ENCODE measurements at places on chromosomes 6 and 20. TPM values are rescaled to one million over a fixed set of nuclear protein-coding genes. Genes with fewer than 3 reads are reported as not detected.

GRCh38 chr6:20483887-20484497 lies 50.3 kb upstream of the CDKAL1 start:
- DNase-seq: no peak

DNA sequence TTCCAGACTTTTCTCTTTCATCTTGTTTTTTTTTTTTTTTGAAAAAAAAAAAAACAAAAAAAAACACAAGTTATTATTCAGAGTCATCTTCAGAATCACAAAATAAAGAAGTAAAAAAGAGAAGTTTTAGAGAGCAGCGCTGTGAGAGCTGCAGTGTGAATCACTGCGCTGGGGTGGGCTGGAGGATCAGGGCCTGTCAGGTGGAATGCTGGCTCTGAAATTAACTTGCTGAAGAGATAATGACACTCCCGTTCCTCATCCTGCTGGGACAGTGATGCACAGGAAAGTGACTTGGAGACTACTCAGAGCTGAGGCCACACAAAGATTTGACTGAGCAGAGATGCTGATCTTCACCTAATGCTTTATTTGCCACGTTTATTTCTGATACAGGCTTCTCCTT lies 42.7 kb upstream of the CLDN20 start:
- no peak for DNase-seq

DNA sequence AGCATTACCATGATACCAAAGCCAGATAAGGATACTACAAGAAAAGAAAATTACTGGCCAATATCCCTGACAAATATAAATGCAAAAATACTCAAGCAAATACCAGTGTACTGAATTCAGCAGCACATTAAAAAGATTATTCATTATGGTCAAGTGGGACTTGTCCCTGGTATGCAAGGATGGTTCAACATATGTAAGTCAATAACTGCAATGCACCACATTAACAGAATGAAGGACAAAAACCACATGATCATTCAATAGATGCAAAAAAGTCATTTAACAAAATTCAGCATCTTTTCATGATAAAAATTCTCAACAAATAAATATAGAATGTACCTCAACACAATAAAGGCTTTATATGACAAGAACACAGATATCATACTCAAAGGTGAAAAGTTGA lies 9.1 kb upstream of the DEFB125 start:
- no peak for DNase-seq

GRCh38 chr6:76861403-76861802 lies 601.9 kb downstream of the HTR1B start:
- peak; percentile 16 for DNase-seq

DNA sequence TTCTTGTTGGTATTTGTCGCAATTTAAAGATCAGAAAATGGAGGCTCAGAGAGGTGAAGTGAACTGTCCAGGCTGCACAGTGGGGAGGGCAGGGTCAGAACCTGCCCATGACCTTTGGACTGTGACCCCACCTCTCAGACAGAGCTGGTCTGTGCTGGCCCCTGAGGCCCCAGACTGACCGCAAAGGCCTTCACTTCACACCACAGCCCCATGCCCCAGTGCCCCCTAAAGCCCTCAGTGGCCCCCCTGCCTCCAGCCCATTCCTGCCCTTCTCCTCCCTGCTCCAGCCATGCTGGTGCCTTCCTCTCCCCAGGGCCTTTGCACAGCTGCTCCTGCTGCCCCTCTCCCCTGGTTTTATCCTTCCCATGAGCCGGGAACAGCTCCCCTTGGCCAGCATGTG lies 9.4 kb upstream of the RBBP8NL start:
- DNase-seq: no peak

Gene RIPPLY2
- not detected for total RNA-seq

Gene SLC18B1
- 19.4 TPM for total RNA-seq

GRCh38 chr6:104537180-104537579 lies 322.5 kb downstream of the HACE1 start:
- DNase-seq: peak; percentile 91

- peak; percentile 1 for DNase-seq
Measured at GRCh38 chr6:69735027-69735426, 61.8 kb downstream of the LMBRD1 start.

Gene PAX1
- total RNA-seq: not detected

DNA sequence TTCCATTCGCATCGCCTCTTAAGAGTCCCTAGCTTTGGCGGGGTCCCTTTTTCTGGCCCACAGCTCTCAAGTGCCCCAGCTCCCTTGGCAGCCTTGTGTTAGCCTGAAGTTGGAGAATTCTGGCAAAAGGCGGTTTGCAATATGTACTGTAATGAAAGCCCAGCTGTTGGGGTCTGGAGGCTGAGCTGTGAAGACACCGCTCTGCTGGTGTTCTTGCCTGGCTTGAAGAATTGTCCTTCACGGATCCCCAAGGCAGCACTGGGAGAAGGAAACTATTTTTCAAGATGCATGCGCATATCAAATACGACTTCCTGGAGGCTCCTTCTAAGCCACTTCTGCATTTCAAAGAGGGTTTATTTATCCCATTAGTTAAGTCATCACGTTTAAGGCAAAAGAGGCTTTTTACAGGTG lies 21.4 kb upstream of the CITED2 start:
- no peak for DNase-seq

Gene SLC17A1
- total RNA-seq: not detected

Gene TCP11
- not detected for total RNA-seq

- DNase-seq: no peak
Measured at GRCh38 chr6:1702580-1703051, 92.9 kb downstream of the FOXC1 start.

Gene PPP1R3G
- 1.3 TPM for total RNA-seq

DNA sequence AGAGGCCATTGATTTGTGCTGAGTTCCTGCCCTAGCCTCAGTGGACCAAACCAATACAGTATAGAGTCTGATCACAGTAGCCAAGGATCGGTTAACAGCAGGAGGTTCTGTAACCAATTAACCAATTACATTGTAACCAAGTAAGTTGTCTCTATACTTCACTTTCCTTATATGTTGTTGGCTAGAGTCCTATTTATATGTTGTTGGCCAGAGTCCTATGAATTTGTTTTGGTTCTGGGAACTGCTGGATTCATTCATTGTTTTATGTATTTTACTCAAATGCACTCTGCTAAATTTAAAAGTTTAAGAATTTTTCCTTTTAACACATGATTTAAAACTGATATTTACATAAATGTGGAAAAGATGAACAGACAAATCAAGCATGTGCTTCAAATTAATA lies 597.4 kb upstream of the HS3ST5 start:
- DNase-seq: no peak

GRCh38 chr6:83707829-83708545 lies 914 bp downstream of the SNAP91 start:
- no peak for DNase-seq

DNA sequence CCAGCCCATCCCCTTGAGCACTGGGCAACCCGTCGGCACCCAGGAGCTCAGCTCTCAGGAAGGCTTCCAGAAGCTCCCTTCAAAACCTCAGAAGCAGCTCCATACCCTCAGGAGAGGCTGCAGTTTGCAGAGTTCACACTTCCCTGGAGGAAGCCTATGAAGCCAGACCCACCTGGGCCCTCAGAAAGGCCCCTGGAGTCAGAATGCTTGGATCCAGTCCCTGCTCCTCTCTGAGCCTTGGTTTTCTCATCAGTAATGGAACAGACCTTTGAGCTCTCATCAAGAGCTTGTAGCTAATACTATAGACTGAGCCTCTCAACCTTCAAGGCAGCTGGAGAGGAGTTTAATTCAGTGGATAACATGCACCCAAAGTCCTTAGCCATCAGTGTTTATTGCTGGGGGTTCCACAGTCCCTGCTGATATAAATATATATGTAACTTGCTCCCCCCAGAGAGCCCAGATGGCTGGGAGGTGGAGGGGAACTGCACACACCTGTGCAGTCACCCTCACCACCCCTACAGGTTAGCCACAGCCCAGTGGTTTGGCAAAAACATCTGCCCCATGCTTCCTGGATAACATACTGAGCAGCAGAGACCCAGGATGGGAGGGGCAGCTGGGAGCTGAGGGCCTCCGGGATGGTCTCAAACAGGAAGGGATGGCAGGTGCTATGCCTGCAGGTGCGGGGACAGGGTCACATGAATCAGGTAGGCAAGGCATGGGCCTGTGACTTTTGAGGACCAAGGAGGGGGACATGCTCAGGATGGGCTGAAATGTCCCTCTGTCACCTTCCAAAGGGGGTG lies 120.1 kb downstream of the SNX5 start:
- no peak for DNase-seq

DNA sequence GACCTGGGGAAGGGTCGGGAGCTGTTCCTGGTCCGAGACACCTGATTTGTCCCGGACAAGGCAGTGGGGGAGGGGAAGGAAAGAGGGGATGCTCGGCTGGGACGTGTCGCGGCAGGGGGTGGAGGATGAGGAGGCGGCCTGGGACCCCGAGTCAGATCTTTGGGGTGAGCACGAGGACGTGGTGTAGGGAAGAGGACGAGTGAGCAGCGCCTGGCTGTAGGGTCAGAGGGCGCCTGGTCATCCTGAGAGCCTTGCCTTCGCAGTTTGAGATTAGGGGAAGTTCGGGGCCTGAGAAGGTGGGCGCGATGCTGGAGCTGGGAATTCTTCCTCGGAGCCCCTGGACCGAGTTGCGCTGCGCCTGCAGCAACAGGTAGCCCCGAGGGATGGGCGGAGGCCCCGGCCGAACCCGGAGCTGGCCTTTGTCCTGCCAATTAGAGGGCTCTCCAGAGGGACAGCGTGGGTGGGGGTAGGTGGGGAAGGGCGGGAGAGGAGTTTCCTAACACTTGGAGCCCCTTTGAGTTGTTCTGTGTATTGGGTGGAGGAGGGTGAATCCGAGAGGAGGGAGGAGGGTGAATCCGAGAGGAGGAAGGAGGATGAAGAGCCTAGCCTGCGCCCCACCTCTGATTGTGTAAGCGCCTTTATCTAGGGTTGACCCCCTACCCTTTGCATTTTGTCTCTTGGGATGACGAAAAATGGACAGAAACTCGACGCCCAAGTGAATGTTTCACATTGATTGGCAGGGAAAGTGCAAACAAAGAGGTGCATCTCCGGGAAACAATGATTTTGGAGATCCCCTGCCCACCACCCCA lies 72.0 kb downstream of the SOX4 start:
- DNase-seq: no peak

GRCh38 chr6:169843110-169843509 lies 91.7 kb downstream of the ERMARD start:
- DNase-seq: no peak

Gene GSTA2
- total RNA-seq: 0.12 TPM

DNA sequence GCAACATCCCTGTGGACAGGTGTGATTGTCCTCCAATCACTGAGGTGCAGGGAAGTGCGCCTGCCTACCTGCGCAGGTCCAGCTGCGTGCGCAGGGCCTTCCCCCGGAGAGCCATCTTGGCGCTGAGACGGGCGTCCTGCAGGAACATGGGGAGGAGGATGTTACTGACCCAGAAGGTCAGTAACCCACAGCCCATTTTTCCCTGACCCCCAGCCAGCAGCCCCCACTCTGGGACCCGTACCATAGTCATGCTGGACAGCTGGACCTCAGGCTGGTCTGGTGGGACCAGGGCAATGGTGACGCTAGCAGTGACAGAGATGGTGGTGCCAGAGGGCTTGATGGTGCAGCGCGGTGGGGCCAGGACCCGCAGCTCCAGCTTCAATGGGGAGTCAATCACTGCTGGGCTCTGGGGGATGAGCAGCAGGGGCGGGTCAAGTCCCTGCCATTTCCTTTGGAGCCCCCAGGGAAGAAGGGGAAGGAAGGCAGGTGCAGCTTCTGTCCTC lies 9.7 kb downstream of the PLTP start:
- no peak for DNase-seq

DNA sequence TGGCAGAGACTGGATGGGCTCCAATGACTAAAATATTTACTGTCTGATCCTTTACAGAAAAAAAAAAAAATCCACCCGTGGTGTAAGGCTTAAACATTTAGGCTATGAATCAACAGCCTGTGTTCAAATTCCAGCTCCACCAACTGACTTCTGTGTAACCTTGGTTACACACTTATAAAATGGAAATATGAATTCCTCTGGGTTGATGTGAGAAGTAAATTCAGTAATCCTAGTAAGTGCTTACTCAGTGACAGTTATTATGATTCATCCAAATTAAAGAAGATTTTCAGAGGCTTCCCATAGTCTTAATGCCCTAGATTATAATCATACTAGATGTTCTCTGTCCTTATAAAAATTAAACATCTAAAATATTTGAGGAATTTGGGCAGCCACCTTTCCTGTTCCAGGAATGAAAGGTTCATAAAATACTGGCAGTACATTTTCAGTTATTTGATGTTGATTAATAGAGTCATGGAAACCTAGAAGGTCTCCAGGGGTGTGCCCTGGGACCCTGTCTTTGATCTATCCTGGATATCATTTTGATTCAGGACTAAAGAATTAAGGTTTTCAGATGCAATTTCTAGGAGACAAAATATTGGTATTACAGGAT lies 180.3 kb upstream of the ZNF217 start:
- DNase-seq: peak; percentile 99

DNA sequence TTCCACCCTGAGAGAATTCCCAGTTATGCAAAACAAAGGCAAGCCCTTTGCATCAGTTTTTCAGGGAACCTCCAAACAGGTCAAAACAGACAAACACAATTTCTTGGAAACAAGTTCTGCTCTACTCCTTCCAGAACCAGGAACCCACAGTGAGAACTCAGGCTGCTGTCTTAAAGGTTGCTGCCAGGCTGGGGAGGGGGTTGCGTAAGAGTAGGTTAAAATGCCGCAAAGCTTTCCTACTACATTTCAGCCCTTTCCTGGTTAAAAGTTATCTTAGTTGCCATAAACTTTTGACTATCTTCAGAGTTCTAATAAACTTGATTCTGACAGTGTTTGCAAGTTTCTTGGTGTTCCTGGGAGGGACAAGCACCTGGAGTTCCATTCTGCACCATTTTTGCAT lies 33.8 kb downstream of the KPNA5 start:
- no peak for DNase-seq

Gene CCN6
- not detected for total RNA-seq

- DNase-seq: no peak
Measured at GRCh38 chr6:119444642-119445557, 95.3 kb upstream of the MAN1A1 start.

Gene MICAL1
- total RNA-seq: 21.5 TPM

- no peak for DNase-seq
Measured at GRCh38 chr6:147260091-147260490, 55.9 kb downstream of the STXBP5 start.

- no peak for DNase-seq
Measured at GRCh38 chr20:39318911-39319310, 356.8 kb downstream of the DHX35 start.

DNA sequence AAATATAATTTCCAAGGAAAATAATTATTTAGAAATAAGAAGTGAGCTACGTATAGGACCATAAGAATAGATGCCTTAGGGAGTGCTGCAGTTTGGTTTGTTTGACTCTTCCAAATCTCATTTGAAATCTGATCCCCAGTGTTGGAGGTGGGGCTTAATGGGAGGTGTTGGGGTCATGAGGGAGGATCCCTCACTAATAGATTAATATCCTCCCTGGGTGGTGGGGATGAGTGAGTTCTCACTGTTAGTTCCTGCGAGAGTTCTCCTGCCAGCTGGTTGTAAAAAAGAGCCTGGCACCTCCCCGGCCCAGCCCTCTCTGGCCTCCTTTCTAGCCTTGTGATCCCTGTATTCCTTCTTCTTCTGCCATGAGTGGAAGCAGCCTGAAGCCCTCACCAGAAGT lies 69.3 kb downstream of the RCAN2 start:
- peak; percentile 3 for DNase-seq
